ENCODE measurements at places on chromosomes 11 and 22.
A peak's percentile ranks its signal among the peaks of the same experiment; 100 is the strongest.

GRCh38 chr11:17400048-17400775 lies 11.8 kb upstream of the KCNJ11 start:
- no peak for DNase-seq

DNA sequence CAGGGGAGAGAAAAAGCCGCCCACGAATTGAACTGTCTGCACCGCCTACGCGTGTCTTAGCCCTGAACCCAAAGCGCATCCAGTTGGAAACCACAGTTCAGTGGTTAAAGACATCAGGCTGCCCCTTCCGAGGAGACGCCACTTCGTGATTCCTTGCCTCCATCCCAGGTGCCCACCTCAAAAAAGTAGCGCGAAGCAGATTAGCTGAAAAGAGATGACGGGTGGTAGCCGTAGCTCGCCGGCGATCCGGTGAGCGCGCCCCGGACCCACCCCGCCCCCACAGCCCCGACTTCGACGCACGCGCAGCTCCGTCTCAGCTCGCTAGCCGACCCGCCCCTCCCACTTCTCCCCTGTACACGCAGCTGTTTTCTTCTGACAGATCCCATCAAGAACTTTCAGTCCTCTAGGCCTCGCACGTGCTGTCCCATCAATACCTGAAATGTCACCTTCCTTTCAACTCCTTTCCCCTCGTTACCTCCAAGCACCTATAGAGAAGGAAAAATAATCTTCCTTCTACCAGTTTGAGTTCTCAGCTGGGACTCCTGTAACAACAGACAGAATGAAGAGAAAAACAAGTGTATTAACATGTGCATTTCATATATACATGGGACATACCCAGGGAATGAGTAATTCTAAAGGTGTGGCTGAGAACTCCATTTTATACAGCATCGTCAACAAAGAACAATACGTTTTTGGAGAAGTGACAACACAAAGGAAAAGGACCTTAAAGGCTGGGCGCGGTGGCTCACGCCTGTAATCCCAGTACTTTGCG lies 49.5 kb downstream of the OR4D9 start:
- peak; percentile 72 for DNase-seq

GRCh38 chr11:48004456-48004855 lies 24.1 kb downstream of the PTPRJ start:
- no peak for DNase-seq

DNA sequence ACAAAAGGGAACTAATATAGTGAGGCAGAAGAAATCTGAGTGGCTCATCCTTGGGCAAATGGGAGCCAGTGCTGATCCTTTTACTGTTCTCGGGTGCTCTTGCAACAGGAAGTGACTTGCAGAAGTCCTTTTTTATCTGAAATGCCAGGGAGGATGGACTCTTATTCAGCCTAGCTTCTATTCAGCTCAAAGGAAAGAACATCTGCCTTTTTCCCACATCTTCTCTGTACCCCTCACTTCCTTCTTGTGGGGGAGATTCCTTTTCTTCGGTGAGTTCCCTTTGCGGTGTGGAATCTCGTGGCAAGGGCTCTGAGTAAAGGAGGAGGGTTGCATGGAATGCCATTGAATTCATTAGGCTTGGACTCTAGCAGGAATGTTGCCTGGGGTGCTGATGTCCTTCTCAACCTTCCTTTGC lies 76.2 kb downstream of the ZBTB16 start:
- DNase-seq = no peak

GRCh38 chr11:82994604-82995230 lies 77.0 kb downstream of the RAB30 start:
- no peak for DNase-seq

DNA sequence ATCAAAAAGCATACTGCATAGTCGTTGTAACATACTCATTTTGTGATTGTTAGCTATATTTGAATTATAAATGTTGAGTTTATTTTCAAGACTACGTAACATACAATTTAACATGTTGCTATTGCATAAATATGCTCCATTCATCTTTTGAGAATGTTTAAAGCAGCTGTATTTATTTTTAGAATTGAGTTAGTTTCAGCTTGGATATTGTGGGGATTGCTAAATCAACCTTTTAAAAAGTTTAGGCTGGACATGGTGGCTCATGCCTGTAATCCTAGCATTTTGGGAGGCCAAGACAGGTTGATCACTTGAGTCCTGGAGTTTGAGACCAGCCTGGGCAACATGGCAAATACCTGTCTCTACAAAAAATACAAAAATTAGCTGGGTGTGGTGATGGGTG lies 288.1 kb downstream of the DYNC2H1 start:
- DNase-seq = no peak

DNA sequence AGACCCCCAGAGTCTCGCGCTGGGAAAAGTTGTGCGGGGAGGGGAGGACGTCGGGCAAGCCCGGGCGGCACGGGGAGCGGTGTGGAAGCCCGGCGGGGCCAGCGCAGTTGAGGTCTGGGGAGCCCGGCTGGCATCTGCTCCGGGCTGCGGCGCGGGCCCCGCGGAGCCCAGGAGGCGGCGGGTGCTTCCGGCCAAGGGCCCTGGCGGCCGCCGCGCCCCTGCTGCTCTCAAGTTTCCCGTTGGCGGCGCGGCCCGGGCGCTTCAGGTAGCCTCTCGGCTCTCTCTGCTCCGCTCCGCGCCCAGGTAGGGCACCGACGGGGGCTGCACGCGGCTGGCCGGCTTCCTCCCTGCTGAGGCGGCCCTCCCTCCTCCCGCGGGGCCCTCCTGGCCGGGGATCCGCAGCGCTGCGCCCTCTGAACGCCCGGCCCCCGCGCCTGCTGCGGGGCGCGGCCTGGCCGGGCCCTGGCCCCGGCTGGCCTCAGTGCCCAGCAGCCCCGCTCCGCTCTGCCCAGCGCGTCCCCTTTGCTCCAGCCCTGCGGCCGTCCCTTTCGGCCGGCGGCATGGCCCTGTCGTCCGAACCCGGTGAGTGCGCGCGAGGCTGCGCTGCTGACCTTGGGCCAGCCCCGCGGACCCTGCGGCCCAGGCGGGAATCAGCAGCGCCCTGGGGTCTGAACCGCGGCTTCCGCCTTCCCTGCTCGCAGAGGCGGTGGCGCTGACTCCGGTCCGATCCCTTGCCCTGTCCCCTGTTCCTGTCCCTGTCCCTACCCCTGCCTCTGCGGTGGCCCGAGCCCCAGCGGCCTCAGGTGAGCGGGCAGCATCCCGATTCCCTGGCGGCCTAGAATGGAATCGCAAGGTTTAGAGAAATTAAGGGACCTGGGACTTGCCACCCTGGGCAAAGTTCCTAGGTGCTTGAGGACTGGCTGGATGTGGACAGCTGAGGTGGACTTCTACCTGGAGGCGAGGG lies 4.3 kb upstream of the AMPD3 start:
- no peak for DNase-seq

DNA sequence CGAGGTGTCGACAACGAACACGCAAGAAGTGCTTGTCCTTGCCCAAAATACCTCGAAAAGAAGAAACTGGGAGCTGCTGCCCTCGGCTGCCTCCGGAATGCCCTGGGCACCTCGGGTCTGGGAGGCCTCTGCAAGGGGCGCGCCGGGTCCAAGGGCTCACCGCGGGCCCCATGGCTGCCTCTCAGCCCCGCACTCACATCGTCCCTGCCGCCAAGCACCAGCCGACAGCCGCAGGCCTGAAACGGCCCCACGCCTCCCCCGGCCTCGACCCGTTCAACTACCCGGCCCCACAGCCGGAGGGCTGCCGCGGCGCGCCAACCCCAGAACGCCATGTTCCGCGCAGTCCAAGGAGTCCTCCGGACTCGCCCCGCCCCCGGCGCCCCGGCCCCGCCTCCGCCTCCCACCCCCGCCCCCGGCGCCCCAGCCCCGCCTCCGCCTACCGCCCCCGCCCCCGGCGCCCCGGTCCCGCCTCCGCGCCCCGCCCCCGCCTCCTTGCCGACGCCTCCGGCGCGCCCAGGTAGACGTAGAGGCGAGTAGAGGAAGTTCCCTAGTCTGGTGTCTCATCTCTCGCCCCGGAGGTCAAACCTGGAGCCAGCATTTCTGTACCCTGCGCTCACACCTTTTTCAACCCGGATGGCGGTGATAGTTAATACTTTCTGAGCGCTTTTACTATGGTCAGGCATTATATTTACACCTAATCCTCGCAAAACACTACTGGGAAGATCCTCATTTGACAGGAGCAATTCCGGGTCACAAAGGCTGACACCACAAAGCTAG lies at the start of gene SIRT3:
Gene SIRT3 (minus strand): TSS at position 346 of the 777 bp plus-strand sequence. CDS start 14 bp downstream, at position 332.
- peak; percentile 76 for DNase-seq

- DNase-seq = no peak
Measured at GRCh38 chr22:20446383-20446970, 8.9 kb upstream of the SCARF2 start.

- peak; percentile 76 for DNase-seq
Measured at GRCh38 chr11:45354976-45355705, 69.0 kb upstream of the SYT13 start.

DNA sequence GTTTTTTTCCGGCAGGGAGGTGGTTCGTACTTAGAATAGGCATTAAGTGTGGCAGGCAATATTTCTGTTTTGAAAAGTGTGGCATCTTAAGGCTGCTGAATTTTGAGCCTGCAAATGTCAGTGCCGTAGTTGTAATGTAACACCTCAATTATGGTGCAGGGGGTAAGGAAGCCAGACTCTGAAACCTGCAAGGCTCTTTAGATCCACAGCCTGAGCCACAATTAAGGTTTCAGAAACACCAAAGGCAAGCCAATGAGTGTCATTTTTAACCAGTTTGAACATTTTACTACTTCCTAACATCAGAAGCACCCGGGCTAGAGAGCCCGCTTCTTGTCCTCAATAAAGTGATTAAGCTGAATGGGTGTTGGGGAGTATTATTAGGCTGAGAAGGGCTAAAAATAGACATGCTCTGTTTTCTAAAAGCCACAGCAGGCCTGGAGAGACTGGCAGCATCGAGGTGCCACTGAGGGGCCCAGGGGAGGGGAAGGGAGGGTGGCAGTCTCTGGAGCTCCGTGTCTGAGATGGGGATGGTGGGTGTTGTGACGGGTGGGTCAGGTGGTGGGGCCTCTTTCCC lies 113.4 kb downstream of the ZBTB16 start:
- no peak for DNase-seq

GRCh38 chr11:62983536-62984199 lies 1.1 kb downstream of the SLC22A6 start:
- DNase-seq = no peak

- DNase-seq = no peak
Measured at GRCh38 chr11:60899046-60899936, 7.1 kb downstream of the PRPF19 start.

DNA sequence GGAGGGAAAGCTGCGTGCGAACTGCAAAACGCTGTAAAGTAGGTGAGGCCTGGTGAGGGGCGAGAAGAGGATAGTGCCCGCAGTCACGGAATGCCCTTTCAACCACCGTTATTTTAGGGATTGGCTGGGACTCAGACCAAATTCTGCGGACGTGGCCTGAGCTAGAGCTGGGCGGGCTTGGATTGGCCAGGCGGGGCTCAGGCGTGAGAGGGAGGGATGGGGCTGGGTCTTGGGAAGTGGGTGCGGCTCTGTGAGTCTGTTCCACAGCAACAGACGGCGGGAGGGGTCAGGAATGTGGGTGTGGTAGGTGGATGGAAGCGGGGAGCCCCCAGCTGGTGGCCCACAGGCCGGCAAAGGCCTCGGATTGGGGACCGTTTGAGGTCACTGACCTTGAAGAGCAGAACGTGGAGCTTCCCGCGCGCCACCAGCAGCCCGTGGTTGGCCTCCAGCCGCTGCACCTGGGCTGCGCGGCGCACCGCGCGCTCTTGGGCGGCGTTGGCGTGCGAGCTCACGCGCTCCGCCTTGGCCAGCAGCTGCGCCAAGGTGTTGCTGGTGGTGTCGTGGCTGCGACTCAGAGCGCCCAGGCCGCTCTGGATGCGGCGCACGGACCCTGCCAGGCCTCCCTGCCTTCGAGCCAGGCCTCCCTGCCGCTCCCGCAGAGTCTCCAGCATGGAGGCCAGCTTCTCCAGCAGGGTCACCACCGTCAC lies 444 bp downstream of the CAVIN3 start:
- no peak for DNase-seq

- no peak for DNase-seq
Measured at GRCh38 chr22:50461536-50461935, 13.3 kb downstream of the SBF1 start.

GRCh38 chr11:60870733-60871377 lies 3.5 kb downstream of the ZP1 start:
- no peak for DNase-seq

DNA sequence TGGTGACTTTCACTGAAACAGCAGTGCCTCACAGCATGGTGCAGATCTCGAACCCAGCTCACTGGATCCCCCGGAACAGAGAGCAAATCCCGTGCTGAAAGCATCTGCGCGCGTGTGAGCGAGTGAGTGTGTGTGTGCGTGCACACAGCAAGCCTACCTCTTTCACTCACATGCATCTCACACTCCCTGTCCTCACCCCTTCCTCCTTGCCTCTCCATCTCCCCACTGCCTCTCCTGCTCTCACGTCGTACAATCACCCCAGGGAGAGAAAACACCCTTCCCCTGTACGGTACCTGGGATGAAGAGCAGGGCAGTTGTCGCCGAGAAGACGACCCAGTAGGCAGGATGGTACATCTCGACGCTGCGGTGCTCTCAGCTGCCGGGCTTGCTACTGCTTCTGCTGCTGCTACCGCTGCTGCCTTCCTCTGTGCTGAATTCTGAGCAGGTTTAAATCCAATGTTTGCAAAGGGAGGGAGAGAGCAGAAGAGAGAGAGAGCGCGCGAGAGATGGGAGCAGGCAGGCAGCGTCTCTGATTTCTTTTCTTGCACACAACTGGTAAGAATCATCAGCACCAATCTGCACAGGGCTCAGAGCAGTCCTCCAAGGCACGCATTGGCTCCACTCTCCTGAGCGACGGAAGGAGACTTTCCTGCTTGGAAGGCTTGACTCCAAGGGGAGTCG lies at the start of gene OPCML:
Gene OPCML (minus strand): TSS at position 531 of the 681 bp plus-strand sequence.
- no peak for DNase-seq

GRCh38 chr11:119120639-119121007 lies 757 bp upstream of the HINFP start:
- no peak for DNase-seq

- no peak for DNase-seq
Measured at GRCh38 chr11:13334034-13334786, 56.6 kb downstream of the BMAL1 start.

GRCh38 chr11:92738276-92738675 lies 231.2 kb upstream of the MTNR1B start:
- DNase-seq = no peak

DNA sequence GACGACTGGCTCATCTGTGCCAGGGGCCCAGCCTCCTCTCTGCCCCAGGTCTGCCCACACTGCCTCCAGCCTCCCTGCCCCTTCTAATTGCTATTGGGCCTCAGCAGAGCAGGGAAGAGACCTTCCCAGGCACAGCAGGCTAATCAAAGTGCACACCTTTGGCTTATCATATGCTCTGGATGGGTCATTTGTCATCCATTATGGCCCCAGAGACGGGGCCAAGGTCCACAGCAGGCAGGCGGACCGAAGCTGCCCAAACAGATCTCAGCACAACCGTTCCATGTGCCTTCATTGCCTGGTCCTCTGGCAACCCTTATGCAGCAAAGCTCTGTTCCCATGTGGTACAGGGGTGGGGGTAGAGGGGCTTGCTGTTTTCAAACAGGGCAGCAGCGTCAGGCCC lies 66.6 kb downstream of the TP53I11 start:
- no peak for DNase-seq

DNA sequence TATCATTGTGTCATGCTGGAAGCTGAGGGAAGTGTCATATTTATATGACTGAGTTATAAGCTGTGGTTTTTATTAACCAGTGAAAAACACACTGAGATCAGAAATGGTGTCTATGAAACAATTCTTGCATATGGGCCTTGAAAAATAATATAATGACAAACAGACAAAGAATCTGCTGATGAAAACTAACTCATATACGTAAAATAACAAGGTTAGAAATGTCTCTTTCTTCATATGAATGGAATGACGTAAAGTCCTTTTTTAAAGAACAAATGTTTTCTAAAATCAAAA lies 48.8 kb upstream of the PHF21B start:
- no peak for DNase-seq

- DNase-seq = no peak
Measured at GRCh38 chr11:62933750-62934495, 12.8 kb upstream of the CHRM1 start.

- DNase-seq = no peak
Measured at GRCh38 chr11:9688716-9689511, 25.0 kb downstream of the SWAP70 start.
